ENCODE measurements at places on chromosomes 12 and 14. TPM values are rescaled to one million over a fixed set of nuclear protein-coding genes. Genes with fewer than 3 reads are reported as not detected.

DNA sequence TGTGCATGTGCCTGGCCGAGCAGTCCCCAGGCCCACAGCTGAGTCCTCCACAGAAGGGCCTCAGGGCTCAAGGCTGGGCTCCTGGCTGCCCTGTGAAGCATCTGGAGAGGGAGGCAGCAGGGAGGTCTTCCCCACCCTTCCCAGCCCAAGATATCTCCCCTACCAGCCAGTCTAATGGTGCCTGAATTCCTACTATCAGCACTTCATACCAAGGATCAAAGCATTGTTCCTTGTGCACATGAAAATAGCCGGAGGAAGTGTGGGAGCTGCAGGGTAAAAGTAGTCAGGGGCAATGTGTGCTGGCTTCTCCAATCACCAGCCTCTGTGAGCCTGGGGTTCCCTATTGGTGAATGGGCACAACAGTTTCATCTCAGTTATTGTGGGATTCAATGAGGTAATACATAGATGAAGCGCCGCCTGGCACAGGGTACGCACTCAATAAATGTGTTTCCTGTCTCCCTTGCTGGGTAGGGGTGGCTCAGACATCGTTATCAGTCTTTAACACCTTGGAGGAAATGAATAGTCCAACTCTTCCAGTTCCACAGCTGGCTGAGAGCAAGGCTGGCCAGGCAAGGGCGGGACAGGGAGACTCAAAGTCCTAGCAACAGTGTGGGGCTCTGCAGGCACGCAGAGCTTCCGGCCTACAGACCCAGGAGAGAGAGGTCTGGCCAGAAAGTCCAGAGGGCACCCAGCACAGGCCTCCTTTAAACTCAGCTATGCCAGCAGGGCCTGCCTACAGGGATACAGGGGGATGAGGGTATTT, 39.1 kb upstream of the PNMA1 start:
- H3K36me3 ChIP-seq: no peaks in the 10 kb centered on the region
- peak; percentile 57 for DNase-seq
- no peak overlapping the region for H3K27ac ChIP-seq
- peaks cover 14% of the 10 kb centered on the region for H3K4me1 ChIP-seq
- H3K4me3 ChIP-seq: no peak overlapping the region

- H3K27ac ChIP-seq: no peak overlapping the region
- H3K36me3 ChIP-seq: no peaks in the 10 kb centered on the region
Observed at GRCh38 chr12:13093191-13093847, 10.1 kb downstream of the GSG1 start.

DNA sequence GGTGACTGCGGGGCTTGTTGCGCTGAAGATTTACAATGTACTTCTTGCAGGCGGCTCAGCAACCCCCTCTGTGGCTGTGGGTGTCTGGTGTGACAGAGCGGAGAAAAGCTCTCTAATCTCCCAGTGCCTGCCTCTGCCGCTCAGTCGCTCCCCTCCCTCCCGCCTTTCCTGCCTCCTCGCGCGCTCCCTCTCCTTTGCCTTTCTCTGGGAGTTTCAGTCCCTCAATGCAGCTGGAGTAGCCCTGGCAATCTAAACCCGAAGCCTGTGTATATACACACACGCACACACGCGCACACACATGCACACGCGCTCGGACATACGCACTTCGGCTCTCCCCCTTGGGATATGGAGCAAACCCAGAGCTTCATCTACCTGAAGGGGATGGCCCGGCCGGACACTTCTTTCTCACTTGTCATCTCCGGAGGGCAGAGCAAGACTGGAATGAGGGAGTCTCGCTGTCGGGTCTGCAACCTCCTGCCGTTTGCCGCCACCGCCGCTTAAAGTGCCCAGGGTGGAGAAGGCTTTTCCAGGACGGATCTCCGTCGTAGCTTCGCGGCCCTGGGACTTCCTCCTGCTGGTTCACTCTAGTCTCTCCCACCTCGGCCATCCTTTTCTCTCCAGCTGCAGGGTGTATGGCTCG, 599 bp upstream of the TRHDE start:
- no peak overlapping the region for H3K27ac ChIP-seq
- H3K4me3 ChIP-seq: peak overlapping the region; percentile 83
- peak; percentile 92 for DNase-seq
- H3K27me3 ChIP-seq: peaks cover 57% of the 10 kb centered on the region

DNA sequence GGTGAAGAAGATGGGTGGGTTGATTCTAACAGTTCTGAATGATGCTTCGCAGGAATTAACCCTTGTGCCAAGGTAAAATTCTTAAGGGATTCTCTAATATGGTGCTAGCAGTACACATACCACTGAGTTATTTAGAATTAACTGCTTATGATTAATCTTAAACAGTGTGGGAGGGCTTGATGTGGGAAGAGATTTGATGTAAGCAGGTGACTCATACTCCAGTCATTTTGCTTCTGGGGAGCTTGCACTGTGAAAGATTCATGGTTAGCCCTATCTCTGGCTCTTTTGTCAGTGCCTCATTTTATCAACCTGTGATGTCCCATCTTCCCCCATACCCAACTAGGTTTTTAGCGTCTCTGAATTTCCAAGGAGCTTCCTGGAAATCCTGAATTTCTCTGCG, 83.8 kb downstream of the NRXN3 start:
- no peaks in the 10 kb centered on the region for H3K27me3 ChIP-seq
- peak; percentile 15 for DNase-seq
- H3K4me1 ChIP-seq: no peaks in the 10 kb centered on the region
- no peaks in the 10 kb centered on the region for H3K36me3 ChIP-seq

DNA sequence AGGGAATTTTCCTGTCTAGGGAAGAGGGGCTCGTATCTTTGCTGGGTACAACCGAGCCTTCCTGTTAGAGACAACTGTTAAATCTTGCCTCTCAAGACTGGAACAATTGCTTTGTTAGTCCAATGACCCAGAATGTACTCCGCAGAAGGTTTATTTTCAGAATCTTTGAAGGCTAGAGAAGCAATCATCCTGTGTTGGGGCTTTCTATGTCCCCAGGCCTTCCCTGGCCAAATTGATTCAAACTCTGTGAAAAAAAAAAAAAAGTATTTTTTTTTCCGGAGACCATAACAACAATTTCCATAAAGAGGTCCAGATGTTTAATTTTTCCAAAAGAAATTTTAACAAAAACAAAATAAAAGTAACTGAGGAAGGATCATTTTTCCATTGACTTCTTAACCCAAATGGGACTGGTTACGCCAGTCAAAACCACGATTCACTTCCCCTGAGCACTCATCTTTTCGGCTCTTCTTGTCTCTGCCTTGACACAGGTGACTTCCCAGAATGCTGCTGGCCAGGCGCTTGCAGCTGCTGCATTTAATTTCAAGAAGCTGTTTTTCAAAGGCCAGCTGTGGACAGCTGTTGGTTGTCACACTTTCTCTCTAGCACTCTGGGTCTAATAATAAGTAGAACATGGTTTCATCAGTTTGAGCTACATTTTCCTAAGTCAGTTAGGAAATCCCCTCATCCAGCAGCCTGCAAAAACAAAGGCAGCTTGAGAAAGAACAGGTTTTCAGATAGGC, 81.6 kb upstream of the MANSC4 start:
- H3K36me3 ChIP-seq: no peaks in the 10 kb centered on the region
- H3K27me3 ChIP-seq: no peaks in the 10 kb centered on the region
- no peak overlapping the region for H3K4me3 ChIP-seq
- H3K4me1 ChIP-seq: no peaks in the 10 kb centered on the region

- peak; percentile 76 for DNase-seq
- H3K4me1 ChIP-seq: peaks cover 3% of the 10 kb centered on the region
- peaks cover 35% of the 10 kb centered on the region for H3K36me3 ChIP-seq
- peak overlapping the region; percentile 100 for H3K4me3 ChIP-seq
- H3K27me3 ChIP-seq: no peaks in the 10 kb centered on the region
Observed at GRCh38 chr12:64450711-64451486, 1.0 kb upstream of the TBK1 start.

DNA sequence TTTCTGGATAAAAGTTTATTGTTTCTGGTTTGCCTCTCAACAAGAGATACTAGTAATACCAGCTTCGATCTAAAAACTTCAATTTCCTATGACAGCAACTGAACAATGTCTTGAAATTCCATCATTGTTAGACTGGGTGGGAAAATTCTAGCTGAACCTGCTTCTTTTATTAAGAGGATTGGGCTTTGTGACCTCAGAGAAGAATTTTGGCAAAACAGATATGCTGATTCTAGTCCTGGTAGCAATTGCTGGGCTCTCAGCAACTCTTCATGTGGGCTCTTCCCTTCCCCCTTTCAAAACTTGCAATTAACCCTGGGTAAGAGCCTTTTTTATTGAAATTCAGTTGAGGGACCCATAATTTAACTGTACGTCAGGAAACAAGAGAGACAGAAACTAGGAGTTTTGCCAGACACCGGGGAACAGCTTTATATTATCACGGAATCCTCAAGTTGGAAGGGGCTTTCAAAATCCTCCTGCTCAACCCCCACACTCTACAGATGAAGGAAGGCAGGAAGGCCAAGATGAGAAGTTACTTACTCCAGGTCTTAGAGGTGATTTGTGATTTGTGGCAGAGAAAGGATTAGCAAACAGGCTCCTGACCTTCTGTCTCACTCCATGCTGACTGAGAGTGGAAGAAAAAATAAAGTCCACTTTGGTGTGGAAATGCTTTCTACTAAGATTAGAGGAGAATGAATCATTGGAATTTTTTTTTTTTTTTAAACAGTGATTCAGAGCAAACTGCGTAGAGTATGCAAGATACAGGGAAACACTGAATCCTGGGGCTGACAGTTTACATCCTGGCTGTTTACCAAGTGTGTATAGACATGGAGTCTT, 239.0 kb upstream of the ATP2B1 start:
- H3K27ac ChIP-seq: no peak overlapping the region
- no peaks in the 10 kb centered on the region for H3K36me3 ChIP-seq
- H3K4me1 ChIP-seq: peaks cover 13% of the 10 kb centered on the region
- peak; percentile 58 for DNase-seq

DNA sequence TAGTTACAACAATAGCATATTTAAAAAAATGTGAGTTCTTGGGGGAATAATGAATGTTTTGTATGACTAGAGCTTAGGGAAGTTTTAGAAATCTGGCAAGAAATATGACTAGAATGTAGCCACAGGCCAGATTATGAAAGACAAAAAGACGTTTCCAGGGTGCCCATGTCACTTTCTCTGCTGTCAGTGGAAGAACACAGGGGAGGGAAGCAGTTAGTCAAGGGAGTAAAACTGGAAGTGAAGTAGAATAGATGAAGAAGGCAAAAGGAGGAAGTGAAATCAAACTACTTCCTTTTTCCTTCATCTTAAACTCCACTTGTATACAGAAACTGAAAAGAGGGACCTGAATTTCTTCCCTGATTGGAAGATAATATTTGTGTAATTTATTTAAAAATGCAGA, 81.2 kb upstream of the ATP2B1 start:
- H3K27me3 ChIP-seq: no peaks in the 10 kb centered on the region
- H3K4me1 ChIP-seq: no peaks in the 10 kb centered on the region
- no peaks in the 10 kb centered on the region for H3K36me3 ChIP-seq
- no peak overlapping the region for H3K4me3 ChIP-seq

- no peak overlapping the region for H3K27ac ChIP-seq
- peaks cover 22% of the 10 kb centered on the region for H3K36me3 ChIP-seq
- H3K4me1 ChIP-seq: peaks cover 12% of the 10 kb centered on the region
- DNase-seq: no peak
Observed at GRCh38 chr14:23101986-23102625, 2.7 kb downstream of the CIROP start.

- H3K36me3 ChIP-seq: no peaks in the 10 kb centered on the region
- H3K27me3 ChIP-seq: no peaks in the 10 kb centered on the region
- no peaks in the 10 kb centered on the region for H3K4me1 ChIP-seq
- H3K4me3 ChIP-seq: no peak overlapping the region
- H3K27ac ChIP-seq: no peak overlapping the region
Observed at GRCh38 chr14:86796221-86797074, 1196.5 kb downstream of the GALC start.

DNA sequence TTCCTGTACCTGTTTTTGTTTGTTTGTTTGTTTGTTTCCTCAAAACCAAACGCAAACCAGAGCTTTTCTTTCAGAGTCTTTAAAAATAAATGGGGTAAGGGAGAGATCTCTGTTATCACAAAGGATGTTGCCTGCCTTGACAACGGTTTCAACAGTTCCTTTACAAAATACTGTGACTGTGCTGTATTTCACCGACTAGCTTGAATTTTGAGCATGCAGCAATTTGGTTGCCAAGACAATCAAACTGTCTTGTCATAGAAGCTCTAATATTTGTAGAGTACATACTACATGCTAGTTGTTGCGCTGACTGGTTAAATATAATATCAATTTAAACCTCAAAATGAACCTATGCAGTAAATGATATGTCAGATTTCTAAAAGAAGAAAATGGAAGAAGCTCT, 22.4 kb upstream of the TCP11L2 start:
- no peaks in the 10 kb centered on the region for H3K36me3 ChIP-seq
- H3K27ac ChIP-seq: no peak overlapping the region
- H3K27me3 ChIP-seq: no peaks in the 10 kb centered on the region

GRCh38 chr14:69688299-69688649, 76.9 kb downstream of the SUSD6 start:
- DNase-seq: no peak
- H3K27me3 ChIP-seq: no peaks in the 10 kb centered on the region
- H3K27ac ChIP-seq: peak overlapping the region; percentile 66
- H3K4me3 ChIP-seq: no peak overlapping the region

GRCh38 chr14:99324291-99324690, 52.3 kb upstream of the BCL11B start:
- no peak for DNase-seq
- H3K36me3 ChIP-seq: no peaks in the 10 kb centered on the region
- no peak overlapping the region for H3K4me3 ChIP-seq
- no peaks in the 10 kb centered on the region for H3K4me1 ChIP-seq
- no peaks in the 10 kb centered on the region for H3K27me3 ChIP-seq

- H3K4me1 ChIP-seq: no peaks in the 10 kb centered on the region
- no peaks in the 10 kb centered on the region for H3K36me3 ChIP-seq
- no peak overlapping the region for H3K27ac ChIP-seq
- H3K27me3 ChIP-seq: no peaks in the 10 kb centered on the region
Observed at GRCh38 chr12:38776647-38777046, 128.7 kb downstream of the CPNE8 start.

- peaks cover 3% of the 10 kb centered on the region for H3K36me3 ChIP-seq
- H3K27me3 ChIP-seq: no peaks in the 10 kb centered on the region
- no peak overlapping the region for H3K27ac ChIP-seq
Observed at GRCh38 chr14:76235628-76236027, 83.9 kb downstream of the GPATCH2L start.

Gene GUCY2C
- total RNA-seq: 0.54 TPM

Gene NKX2-1
- total RNA-seq: 2.6 TPM

Gene EML5
- 2.1 TPM for total RNA-seq

Gene PSME1
- total RNA-seq: 106 TPM

Gene TMEM132D
- total RNA-seq: 14.4 TPM

Gene C12orf76
- total RNA-seq: 19.0 TPM

Gene LRRIQ1
- 2.9 TPM for total RNA-seq

Gene RNU6-7
- total RNA-seq: not detected

Gene CCDC196
- total RNA-seq: not detected

Data from endodermal cell (in vitro differentiated cells).